ENCODE measurements at places on chromosomes 1 and 21. TPM values are rescaled to one million over a fixed set of nuclear protein-coding genes. Genes with fewer than 3 reads are reported as not detected.

- DNase-seq, result no peak
- peak overlapping the region; percentile 79 for H3K27ac ChIP-seq
- H3K27me3 ChIP-seq, result no peaks in the 10 kb centered on the region
- peak overlapping the region; percentile 89 for H3K4me3 ChIP-seq
- H3K4me1 ChIP-seq, result peaks cover 25% of the 10 kb centered on the region
- peaks cover 15% of the 10 kb centered on the region for H3K36me3 ChIP-seq
Measured at GRCh38 chr1:230979952-230980351, 1.1 kb downstream of the ARV1 start.

DNA sequence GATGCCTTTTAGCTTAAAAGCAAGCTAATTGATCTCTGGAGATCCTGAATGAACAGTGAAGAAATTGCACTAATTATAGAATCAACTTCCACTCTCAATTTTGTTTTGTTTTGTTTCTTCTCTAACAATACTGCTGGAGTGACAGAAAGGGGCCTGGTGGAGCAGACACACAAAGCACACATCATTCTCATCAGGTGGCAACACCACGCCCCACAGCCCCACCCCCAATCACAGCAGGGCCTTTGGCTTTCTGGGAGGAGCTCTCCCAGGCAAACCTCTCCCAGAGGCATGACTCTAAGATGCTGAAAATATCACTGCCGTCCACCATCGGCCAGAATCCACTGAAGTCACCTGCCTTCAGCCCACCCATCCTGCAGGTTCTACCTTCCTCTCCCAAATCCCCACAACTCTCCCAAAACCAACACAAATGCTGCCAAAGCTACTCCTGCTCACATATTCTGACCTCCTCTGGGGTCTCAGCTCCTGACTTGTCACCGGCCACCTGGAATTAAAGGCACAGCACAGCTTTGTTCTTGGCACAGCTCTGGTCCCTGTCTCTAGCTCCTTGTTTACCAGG, 120.7 kb downstream of the GRIK3 start:
- H3K4me3 ChIP-seq, result no peak overlapping the region
- H3K27me3 ChIP-seq, result peaks cover 8% of the 10 kb centered on the region
- H3K27ac ChIP-seq, result no peak overlapping the region
- no peaks in the 10 kb centered on the region for H3K36me3 ChIP-seq
- no peaks in the 10 kb centered on the region for H3K4me1 ChIP-seq

The DISP3 gene
- 0.07 TPM for total RNA-seq

- no peaks in the 10 kb centered on the region for H3K36me3 ChIP-seq
- H3K27ac ChIP-seq, result no peak overlapping the region
- H3K4me3 ChIP-seq, result no peak overlapping the region
- H3K4me1 ChIP-seq, result no peaks in the 10 kb centered on the region
- H3K27me3 ChIP-seq, result no peaks in the 10 kb centered on the region
Measured at GRCh38 chr1:116477429-116477828, 93.4 kb downstream of the CD58 start.

DNA sequence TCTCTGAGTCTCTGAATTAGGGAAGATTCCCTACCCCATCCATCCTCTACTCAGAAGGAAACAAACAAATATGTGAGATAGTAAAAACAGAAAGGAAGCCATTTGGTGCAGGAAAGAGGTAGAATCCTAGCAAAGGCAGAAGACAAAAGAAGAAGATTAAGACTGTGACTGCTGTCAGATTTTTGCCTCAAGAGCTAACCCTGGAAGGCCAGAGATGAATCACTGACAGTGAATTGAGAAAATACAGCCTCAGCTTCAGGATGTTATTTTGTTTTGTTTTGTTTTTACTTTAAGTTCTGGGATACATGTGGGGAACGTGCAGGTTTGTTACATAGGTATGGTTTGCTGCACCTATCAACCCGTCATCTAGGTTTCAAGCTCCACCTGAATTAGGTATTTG, 31.7 kb downstream of the DSTYK start:
- peaks cover 37% of the 10 kb centered on the region for H3K4me1 ChIP-seq
- no peak overlapping the region for H3K4me3 ChIP-seq
- no peak for DNase-seq
- H3K36me3 ChIP-seq, result peaks cover 19% of the 10 kb centered on the region

The CYP2J2 gene
- 2.6 TPM for total RNA-seq

The SLX9 gene
- 63.4 TPM for total RNA-seq

GRCh38 chr1:80154176-80154575, 1147.6 kb upstream of the ADGRL4 start:
- H3K27me3 ChIP-seq, result peaks cover 4% of the 10 kb centered on the region
- H3K36me3 ChIP-seq, result no peaks in the 10 kb centered on the region
- no peaks in the 10 kb centered on the region for H3K4me1 ChIP-seq
- no peak overlapping the region for H3K4me3 ChIP-seq
- no peak overlapping the region for H3K27ac ChIP-seq

DNA sequence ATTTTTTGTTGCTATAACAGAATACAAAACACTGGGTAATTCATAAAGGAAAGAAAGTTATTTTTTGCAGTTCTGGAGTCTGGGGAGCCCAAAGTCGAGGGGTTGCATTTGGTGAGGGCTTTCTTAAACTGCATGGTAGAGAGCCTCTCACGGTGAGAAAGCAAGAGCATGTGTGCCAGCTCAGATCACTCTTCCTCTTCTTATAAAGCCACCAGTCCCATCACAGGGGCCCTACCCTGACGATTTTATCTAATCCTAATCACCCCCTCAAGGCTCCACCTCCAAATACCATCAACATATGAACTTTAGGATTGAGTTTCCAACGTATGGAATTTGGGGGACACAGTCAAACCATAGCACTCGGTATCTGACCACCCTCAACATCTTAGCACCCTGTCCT, 1.0 kb upstream of the STRIP1 start:
- H3K27ac ChIP-seq, result peak overlapping the region; percentile 74
- H3K27me3 ChIP-seq, result no peaks in the 10 kb centered on the region
- DNase-seq, result no peak
- H3K4me3 ChIP-seq, result peak overlapping the region; percentile 81
- H3K4me1 ChIP-seq, result peaks cover 51% of the 10 kb centered on the region

DNA sequence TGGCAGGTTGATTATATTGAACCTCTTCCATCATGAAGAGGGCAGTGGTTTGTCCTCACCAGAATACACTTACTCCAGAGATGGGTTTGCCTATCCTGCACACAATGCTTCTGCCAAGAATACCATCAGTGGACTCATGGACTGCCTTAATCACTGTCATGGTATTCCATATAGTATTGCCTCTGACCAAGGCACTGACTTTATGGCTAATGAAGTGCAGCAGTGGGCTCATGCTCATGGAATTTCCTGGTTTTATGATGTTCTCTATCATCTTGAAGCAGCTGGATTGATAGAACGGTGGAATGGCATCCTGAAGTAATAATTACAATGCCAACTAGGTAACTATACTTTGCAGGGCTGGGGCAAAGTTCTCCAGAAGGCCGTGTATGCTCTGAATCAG, 16.6 kb upstream of the GBP6 start:
- no peaks in the 10 kb centered on the region for H3K27me3 ChIP-seq
- no peak overlapping the region for H3K4me3 ChIP-seq
- no peaks in the 10 kb centered on the region for H3K36me3 ChIP-seq
- DNase-seq, result no peak
- no peak overlapping the region for H3K27ac ChIP-seq

The HIVEP3 gene
- total RNA-seq, result 13.2 TPM

The MSH4 gene
- total RNA-seq, result 0.27 TPM

DNA sequence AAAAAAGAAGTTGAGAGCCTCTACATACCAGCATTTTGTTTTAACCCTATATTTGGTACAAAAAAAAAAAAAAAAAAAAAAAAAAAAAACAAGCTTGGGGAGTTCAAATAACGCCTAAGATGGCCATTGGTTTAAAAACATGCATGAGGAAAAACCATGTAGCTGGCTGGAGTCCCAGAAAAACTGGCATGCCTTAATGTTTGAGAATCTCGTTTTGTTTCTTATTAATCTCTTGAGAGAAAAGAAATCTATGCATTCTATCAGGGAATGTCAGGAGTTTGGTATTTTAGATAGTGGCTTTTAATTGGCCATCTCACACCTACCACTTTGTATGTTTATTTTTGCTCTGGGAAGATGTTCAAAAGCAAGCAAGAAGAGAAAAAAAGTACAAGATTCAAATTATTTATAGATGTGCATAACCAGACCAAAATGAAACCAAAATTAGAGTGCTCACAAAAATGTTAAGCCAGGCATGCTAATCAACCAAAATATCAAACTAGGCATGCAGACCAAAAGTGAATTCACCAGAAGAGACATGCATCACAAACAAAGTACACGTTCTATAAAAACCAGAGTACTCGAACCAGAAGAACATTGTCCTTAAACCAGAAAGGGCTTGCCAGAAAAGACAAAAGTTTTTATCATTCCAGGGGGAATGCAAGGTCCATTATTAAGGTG, 156.6 kb downstream of the AK5 start:
- peak overlapping the region; percentile 81 for H3K27ac ChIP-seq
- H3K36me3 ChIP-seq, result peaks cover 7% of the 10 kb centered on the region
- no peaks in the 10 kb centered on the region for H3K27me3 ChIP-seq
- peak overlapping the region; percentile 70 for H3K4me3 ChIP-seq
- H3K4me1 ChIP-seq, result peaks cover 28% of the 10 kb centered on the region

The RGS18 gene
- not detected for total RNA-seq

DNA sequence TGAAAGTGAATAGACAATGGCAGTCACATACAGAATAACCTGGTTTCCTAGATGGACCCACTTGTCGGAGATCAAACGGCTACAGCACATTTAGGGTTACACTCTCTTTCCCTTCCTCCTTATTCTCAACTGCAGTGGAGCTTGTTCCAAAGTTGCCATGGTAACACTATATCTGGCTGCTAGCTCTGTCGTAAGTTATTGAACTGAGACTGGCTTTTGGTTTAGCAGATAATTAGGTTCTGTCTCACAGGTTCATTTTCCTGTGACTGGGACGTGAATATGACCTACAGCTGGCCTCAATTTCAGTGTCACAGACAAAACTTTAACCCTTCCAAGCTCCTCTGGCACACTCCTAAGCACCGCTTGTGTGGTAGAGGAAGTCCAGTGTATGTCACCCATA, 875.8 kb downstream of the USP25 start:
- no peak overlapping the region for H3K27ac ChIP-seq
- no peaks in the 10 kb centered on the region for H3K36me3 ChIP-seq
- H3K27me3 ChIP-seq, result no peaks in the 10 kb centered on the region
- no peaks in the 10 kb centered on the region for H3K4me1 ChIP-seq
- H3K4me3 ChIP-seq, result no peak overlapping the region
- no peak for DNase-seq

DNA sequence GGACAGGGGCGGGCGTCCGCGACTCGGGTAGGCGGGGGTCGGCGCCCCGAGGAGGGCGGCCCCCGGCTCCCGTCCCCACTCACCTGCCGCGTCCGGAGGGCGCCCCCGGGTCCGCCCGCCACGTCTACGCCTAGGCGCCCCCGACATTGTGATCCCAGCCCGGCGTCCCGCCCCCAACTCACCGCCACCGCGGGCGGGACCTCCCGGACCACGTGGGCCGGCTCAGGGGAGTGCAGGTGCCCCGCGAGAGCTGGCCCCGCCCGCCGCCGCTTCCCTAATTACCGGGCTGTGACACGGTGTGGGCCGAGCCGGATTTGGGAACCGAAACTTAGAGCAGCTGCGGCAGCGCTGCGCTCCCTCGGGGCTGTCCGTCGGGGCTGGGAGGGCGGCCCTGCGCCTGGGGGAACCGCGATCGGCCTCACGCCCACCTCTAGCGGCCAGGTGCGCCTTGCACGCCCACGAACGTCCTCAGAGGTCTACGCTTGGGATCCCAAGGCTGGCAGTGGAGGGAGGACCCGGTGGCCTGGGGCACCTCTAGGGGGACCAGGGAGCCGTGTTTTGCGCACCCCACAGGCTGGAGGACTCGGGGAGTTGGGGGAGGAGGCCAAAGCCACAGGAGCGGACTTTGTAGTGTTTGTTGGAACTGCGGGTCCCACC, 521 bp upstream of the NADK start:
- H3K36me3 ChIP-seq, result peaks cover 8% of the 10 kb centered on the region
- peak overlapping the region; percentile 60 for H3K4me3 ChIP-seq
- H3K27me3 ChIP-seq, result no peaks in the 10 kb centered on the region

- H3K36me3 ChIP-seq, result peaks cover 3% of the 10 kb centered on the region
- peaks cover 16% of the 10 kb centered on the region for H3K4me1 ChIP-seq
- H3K27ac ChIP-seq, result no peak overlapping the region
- H3K4me3 ChIP-seq, result no peak overlapping the region
Measured at GRCh38 chr1:222299524-222299923, 248.4 kb downstream of the HHIPL2 start.

DNA sequence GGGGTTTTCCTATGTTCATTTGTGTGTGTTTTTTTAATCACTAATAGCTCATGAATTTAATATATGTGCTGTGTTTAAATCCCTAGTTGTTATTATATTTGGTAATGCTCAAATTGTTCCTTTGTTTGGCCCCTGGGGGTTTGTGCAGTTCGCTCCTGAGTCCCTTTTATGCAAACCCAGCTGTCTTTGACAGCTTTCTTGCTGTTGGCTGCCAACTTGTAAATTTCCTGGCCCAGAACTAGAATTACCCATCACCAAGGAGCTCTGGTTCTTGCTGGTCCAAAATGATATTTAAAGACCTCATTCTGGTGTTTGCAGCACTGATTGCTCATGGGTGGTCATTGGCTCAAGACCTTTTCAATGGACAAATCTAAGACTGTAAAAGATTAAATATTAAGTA, 39.6 kb upstream of the PGBD5 start:
- H3K4me3 ChIP-seq, result no peak overlapping the region

The NPR1 gene
- 0.10 TPM for total RNA-seq

The GNAT2 gene
- total RNA-seq, result 0.22 TPM

The MYBPH gene
- not detected for total RNA-seq

The CCDC185 gene
- total RNA-seq, result not detected

GRCh38 chr1:40032240-40032891, 8.2 kb upstream of the CAP1 start:
- peak; percentile 76 for DNase-seq
- H3K27me3 ChIP-seq, result no peaks in the 10 kb centered on the region
- no peak overlapping the region for H3K4me3 ChIP-seq
- H3K36me3 ChIP-seq, result no peaks in the 10 kb centered on the region

DNA sequence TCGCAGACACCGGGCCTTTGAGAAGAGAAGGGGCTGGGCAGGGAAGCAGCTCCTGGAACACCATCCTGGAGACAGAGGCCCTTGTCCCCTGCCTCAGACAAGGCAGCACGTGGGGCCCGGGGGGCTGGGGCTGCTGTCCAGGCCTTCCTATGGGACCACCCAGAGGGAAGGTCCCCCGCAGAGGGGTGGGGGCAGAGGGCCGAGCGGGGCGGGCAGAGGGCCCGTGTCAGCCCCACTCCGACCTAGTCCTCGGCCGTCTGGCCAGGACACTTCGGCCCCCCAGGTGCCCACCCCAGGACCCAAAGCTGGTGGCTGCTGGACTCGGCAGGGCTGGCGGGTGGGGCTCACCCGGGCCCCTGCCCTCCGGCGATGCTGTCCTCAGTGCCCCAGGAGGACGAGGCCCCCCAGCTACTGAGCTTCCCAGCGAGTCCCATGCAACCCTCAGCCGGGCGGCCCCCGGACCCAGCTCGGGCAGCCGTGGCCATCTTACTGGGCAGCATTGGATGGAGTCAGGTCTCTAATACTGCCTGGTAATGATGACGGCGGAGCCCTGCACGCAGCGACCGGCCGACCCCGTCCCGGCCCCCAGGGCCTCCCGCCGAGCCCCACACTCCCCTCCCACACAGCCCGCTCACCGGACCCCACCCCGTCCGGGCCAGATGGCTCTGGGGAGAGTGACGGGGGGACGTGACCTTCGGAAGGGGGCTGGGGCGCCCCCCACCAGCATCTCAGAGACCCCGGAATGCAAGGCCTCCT, 6.9 kb upstream of the TTLL10 start:
- no peak overlapping the region for H3K27ac ChIP-seq
- DNase-seq, result no peak
- peaks cover 3% of the 10 kb centered on the region for H3K4me1 ChIP-seq

GRCh38 chr21:16945580-16945979, 567.3 kb upstream of the CXADR start:
- H3K36me3 ChIP-seq, result no peaks in the 10 kb centered on the region
- H3K27me3 ChIP-seq, result no peaks in the 10 kb centered on the region
- H3K4me1 ChIP-seq, result no peaks in the 10 kb centered on the region
- no peak overlapping the region for H3K27ac ChIP-seq
- no peak overlapping the region for H3K4me3 ChIP-seq

All from activated naive CD4-positive, alpha-beta T cell treated with anti-CD3 and anti-CD28 coated beads for 36 hours (primary cell).